ENCODE measurements at places on chromosomes 7 and 10. TPM values are rescaled to one million over a fixed set of nuclear protein-coding genes. Genes with fewer than 3 reads are reported as not detected.

The C10orf62 gene
- total RNA-seq, result not detected

The ZNF212 gene
- total RNA-seq, result 10.5 TPM

The SMO gene
- total RNA-seq, result 3.1 TPM

The EVX1 gene
- total RNA-seq, result not detected

The CRYGN gene
- total RNA-seq, result not detected

The NEUROD6 gene
- total RNA-seq, result not detected

The GAD2 gene
- total RNA-seq, result not detected

- DNase-seq, result no peak
- no peaks in the 10 kb centered on the region for H3K36me3 ChIP-seq
Measured at GRCh38 chr7:53518319-53518718, 482.9 kb downstream of the POM121L12 start.

GRCh38 chr10:51447119-51447518 is 252.3 kb downstream of the CSTF2T start:
- no peak for DNase-seq
- no peaks in the 10 kb centered on the region for H3K4me1 ChIP-seq
- no peaks in the 10 kb centered on the region for H3K27me3 ChIP-seq
- H3K27ac ChIP-seq, result no peak overlapping the region

DNA sequence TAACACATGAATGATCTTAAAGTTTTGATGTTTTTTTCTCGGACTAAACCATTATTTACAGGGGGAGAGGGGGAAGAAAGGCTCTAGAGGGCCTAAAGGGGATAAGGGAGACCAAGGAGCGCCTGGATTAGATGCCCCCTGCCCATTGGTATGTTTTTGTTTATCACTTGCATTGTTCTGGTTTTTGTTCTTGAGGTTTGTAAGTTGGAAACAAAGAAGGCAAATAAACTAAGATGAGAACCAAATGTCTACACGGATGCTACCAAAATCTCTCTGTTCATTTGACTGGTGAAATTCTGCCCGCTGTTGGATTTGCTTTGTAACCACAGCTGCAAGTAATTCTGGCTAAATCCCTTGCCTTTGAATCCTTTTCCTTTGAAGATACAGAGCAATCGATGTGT is 99.8 kb upstream of the MACROH2A2 start:
- H3K4me3 ChIP-seq, result no peak overlapping the region
- H3K36me3 ChIP-seq, result no peaks in the 10 kb centered on the region
- H3K27me3 ChIP-seq, result no peaks in the 10 kb centered on the region
- no peak for DNase-seq
- H3K27ac ChIP-seq, result no peak overlapping the region
- H3K4me1 ChIP-seq, result no peaks in the 10 kb centered on the region

- H3K36me3 ChIP-seq, result no peaks in the 10 kb centered on the region
- DNase-seq, result no peak
- peaks cover 3% of the 10 kb centered on the region for H3K4me1 ChIP-seq
- no peak overlapping the region for H3K4me3 ChIP-seq
- no peak overlapping the region for H3K27ac ChIP-seq
- no peaks in the 10 kb centered on the region for H3K27me3 ChIP-seq
Measured at GRCh38 chr7:95636140-95636940, 40.0 kb upstream of the PDK4 start.

DNA sequence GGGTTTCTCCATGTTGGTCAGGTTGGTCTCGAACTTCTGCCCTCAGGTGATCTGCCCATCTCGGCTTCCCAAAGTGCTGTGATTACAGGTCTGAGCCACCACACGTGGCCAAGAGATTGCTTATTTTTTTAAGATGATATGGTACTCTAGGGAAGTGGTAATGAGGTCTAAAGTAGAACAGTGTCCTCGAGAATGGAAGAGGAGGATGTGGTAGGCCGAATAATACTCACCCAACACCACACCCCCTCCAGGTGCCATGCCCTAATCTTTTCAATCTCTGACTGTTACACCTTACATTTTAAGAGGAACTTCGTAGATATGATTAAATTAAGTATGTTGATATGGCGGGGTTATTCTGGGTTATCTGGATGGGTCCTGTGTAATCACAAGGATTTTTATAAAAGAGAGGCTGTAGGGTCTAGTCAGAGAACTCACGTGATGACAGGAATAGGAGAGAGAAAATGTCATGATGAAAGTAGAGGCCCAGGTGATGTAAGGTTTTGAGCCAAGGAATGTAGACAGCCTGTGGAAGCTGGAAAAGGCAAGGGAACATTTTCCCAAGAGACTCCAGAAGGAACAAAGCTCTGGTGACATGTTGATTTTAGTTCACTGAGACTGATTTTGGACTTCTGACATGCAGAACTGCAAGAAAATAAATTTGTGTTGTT is 29.5 kb downstream of the CDK13 start:
- no peak overlapping the region for H3K4me3 ChIP-seq
- peaks cover 40% of the 10 kb centered on the region for H3K4me1 ChIP-seq
- no peaks in the 10 kb centered on the region for H3K27me3 ChIP-seq
- no peaks in the 10 kb centered on the region for H3K36me3 ChIP-seq
- DNase-seq, result no peak

DNA sequence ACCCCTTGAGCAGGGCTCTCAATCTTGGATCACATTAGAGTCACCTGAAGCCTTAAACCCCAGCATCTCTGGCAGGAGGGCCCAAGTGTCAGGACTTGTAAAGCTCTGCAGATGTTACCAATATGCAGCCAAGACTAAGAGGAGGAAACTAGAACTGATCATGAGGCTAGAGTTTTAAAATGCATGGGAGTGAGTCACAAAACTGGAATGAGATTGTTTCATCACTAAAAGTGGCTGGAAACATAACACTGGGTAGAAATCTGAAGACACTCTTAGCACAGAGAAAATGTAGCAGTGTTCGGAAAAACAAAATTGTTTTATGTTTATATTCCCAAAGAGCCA is 63.3 kb upstream of the GHITM start:
- H3K4me3 ChIP-seq, result no peak overlapping the region
- DNase-seq, result no peak
- no peaks in the 10 kb centered on the region for H3K36me3 ChIP-seq
- no peak overlapping the region for H3K27ac ChIP-seq
- H3K4me1 ChIP-seq, result no peaks in the 10 kb centered on the region

DNA sequence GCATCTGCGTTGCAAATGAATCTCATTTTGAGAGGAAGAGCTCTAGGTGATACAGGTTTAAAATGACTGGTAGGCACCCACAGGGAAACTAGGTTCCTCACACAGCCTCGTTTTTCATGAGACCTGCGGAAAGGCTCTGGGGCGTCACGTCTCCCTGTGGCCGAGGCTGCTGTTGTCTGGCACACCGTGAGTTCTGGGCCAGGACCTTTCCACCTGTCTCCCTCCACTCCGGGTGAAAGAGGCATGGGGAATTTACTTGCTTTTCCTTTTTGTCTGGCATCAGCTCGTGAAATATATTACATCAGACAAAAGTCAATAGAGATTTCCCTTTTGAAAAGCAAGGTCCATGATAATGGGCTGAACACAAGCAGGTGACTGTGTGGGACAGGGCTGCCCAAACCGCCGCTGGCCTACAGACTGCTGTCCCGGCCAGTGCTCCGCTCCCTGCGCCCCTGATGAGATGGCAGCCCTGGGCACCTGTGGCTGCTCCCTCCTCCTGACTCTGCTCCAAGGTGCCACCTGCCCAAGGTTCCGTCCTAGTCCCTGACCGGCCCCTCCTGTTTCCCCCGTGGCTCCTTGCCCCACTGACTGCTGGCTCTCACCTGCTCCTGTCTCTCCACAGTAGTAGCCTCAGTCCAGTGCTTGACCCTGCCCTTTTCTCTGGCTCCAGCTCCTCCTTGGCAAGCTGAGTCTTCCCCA is 109.6 kb downstream of the NKX6-2 start:
- H3K4me1 ChIP-seq, result no peaks in the 10 kb centered on the region
- H3K36me3 ChIP-seq, result no peaks in the 10 kb centered on the region
- no peaks in the 10 kb centered on the region for H3K27me3 ChIP-seq
- DNase-seq, result peak; percentile 38
- H3K27ac ChIP-seq, result no peak overlapping the region

GRCh38 chr10:100888957-100889356 is 23.8 kb upstream of the SLF2 start:
- no peak overlapping the region for H3K27ac ChIP-seq
- DNase-seq, result no peak
- H3K4me3 ChIP-seq, result no peak overlapping the region
- no peaks in the 10 kb centered on the region for H3K36me3 ChIP-seq
- peaks cover 6% of the 10 kb centered on the region for H3K27me3 ChIP-seq

DNA sequence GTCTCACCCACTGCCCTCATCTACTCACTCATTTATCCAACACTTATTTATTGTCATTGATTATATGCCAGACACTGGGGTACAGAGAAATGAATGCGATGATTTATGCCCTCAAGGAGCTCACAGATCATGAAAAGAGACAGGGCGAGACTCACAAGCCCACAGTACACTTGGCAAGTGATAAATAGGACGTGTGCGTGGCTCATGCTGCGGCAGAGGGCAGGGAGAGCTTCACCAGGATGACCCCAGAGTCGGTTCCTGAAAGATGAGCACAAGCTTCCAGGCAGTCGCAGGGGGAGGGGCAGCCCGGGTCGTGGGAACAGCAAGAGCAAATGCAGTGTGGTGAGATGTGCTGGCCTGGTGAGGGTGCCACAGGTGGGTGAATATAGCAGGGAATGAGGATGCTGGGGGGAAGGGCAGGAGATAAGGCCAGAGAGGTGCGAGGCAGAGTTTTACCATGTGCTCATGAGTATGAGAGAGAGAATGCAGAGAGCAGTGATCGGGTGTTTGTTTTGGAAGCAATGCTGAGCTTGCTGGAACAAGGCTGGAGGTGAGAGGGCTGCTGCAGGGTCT is 70.9 kb downstream of the ATXN7L1 start:
- H3K27ac ChIP-seq, result no peak overlapping the region
- H3K4me1 ChIP-seq, result peaks cover 10% of the 10 kb centered on the region
- no peaks in the 10 kb centered on the region for H3K27me3 ChIP-seq
- no peak for DNase-seq

GRCh38 chr7:111076205-111076604 is 14.7 kb upstream of the LRRN3 start:
- H3K4me3 ChIP-seq, result no peak overlapping the region
- H3K27me3 ChIP-seq, result no peaks in the 10 kb centered on the region
- no peaks in the 10 kb centered on the region for H3K36me3 ChIP-seq
- H3K4me1 ChIP-seq, result no peaks in the 10 kb centered on the region
- no peak overlapping the region for H3K27ac ChIP-seq

DNA sequence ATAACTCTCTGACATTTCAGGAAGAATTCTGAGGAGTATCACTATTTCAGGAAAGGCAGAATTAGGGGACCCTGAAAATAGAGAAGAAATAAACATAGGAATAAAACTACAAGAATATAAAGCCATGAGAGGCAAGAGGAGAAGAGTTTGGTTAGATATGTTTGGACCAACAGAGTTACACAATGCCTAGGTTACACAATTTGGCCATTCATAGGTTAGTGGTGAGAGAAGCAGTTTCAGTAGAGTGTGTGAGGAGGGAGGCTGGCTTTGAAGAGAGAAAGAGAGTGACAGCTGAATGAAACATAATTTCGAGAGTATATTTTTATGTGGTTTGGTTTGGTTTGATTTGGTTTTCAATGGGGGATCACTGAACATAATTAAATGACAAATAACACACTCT is 783.2 kb upstream of the LRRN3 start:
- DNase-seq, result no peak
- no peak overlapping the region for H3K4me3 ChIP-seq
- no peaks in the 10 kb centered on the region for H3K36me3 ChIP-seq
- no peaks in the 10 kb centered on the region for H3K27me3 ChIP-seq

DNA sequence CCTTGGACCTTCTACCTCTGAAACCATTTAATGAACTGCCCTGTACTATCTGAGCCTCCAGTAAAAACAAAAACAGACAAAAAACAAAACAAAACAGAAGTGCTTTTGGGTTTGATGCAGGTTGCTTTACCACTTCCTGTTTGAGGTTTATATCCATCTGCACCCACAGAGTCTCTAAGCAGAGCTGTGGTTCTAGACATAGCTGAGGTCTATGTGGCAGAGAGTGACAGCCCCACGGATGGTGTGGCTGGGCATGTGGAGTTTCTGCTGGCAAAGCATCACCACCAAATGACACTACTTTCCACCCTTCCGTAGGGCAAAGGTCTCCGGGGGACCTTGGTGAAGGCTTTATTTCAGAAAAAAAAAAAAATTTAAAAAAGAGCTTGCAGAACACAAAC is 754.2 kb downstream of the GRID1 start:
- DNase-seq, result no peak
- no peaks in the 10 kb centered on the region for H3K36me3 ChIP-seq
- no peak overlapping the region for H3K27ac ChIP-seq
- no peak overlapping the region for H3K4me3 ChIP-seq
- H3K4me1 ChIP-seq, result no peaks in the 10 kb centered on the region

- H3K4me3 ChIP-seq, result no peak overlapping the region
- no peak for DNase-seq
- H3K4me1 ChIP-seq, result no peaks in the 10 kb centered on the region
- H3K36me3 ChIP-seq, result peaks cover 85% of the 10 kb centered on the region
- no peaks in the 10 kb centered on the region for H3K27me3 ChIP-seq
Measured at GRCh38 chr10:130179640-130180039, 43.4 kb downstream of the GLRX3 start.

GRCh38 chr10:29132551-29133111 is 156.2 kb upstream of the LYZL1 start:
- H3K4me3 ChIP-seq, result no peak overlapping the region
- DNase-seq, result no peak
- H3K27ac ChIP-seq, result no peak overlapping the region
- H3K4me1 ChIP-seq, result peaks cover 4% of the 10 kb centered on the region

DNA sequence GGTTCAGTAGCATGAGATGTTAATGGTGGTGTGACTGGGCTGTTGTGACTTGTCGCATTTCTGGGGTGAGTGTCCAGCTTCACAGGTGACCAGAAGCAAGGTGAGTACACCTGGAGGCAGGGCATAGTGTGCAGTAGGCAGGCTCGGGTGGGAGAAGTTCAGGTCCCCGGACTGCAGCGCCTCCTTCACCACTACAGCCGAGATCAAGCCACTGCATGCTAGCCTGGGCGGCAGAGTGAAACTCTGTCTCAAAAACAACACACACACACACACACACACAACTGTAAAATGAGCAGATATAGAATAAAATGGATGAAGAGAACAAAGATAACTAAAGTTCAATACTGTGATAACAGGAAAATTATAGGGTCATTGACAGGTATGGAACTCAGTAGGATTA is 11.1 kb upstream of the PARD3 start:
- no peak for DNase-seq
- H3K4me3 ChIP-seq, result no peak overlapping the region
- no peak overlapping the region for H3K27ac ChIP-seq

DNA sequence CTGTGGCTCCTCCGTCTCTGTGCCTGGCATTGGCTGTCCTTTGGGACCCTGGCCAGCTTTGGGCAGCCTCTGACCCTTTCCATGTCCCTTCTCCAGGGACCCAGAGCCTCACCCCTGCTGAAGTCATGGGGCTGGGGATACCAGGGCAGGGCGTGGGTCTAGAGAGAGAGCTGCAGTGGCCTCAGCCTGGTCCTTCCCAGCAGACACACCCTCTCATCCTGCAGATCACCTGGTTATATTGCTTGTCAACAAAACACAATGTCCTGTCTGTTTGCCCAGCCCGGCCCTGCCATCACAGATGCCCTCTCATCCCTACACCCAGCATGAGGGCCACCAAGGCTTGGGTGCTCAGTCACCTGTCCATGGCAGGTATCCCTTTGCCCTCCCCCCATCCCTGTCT is 1.8 kb downstream of the MUC17 start:
- H3K27me3 ChIP-seq, result no peaks in the 10 kb centered on the region
- H3K27ac ChIP-seq, result no peak overlapping the region
- H3K36me3 ChIP-seq, result no peaks in the 10 kb centered on the region
- H3K4me1 ChIP-seq, result peaks cover 8% of the 10 kb centered on the region
- no peak overlapping the region for H3K4me3 ChIP-seq
- no peak for DNase-seq

- no peaks in the 10 kb centered on the region for H3K36me3 ChIP-seq
- H3K4me1 ChIP-seq, result peaks cover 20% of the 10 kb centered on the region
- H3K27me3 ChIP-seq, result no peaks in the 10 kb centered on the region
- peak; percentile 63 for DNase-seq
Measured at GRCh38 chr10:31602541-31603234, 283.7 kb downstream of the ZEB1 start.

Measured in lower lobe of right lung (tissue), 2 donors.